ENCODE measurements at places on chromosomes 5 and 9.

GRCh38 chr5:80106916-80107315 is 71.8 kb downstream of the THBS4 start:
- DNase-seq = no peak

DNA sequence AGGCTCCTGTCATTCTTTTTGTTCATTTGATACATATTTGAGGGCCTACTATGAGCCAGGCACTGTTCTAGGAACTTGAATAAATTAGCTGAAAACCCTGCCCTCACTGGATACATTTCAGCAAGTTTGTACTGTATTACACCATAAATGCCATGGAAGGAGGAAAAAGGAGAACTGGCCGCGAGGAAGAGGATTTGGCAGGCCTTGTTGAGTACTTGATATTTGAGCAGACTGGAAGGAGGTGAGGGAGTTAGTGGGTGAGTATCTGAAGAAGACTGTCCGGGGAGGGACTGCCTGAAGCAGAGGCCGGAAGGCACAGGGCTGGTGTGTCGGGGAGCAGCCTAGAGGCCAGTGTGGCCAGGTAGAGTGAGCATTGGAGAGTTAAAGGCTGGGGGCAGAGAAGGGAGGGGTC is 4.5 kb downstream of the SNX30 start:
- DNase-seq = peak; percentile 48

DNA sequence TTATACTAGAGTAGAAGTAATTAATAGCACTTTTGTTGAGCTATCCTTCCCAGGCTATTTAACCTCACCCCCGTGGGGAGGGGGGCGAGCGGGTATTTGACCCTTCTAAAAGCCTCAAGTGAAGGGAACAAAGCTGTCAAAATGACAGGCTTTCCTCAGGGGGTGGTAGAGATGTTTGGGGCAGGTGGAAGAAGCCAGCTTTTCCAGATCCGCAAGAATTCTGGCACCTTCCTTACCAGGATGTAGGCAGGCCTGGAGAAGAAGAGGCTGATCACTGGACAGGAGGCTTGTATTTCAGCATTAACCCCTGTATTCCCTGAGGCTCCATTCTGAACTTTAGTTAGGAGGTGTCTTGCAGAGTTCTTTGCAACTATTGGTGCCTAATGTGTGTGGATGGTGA is 26.2 kb upstream of the MLANA start:
- DNase-seq = no peak

DNA sequence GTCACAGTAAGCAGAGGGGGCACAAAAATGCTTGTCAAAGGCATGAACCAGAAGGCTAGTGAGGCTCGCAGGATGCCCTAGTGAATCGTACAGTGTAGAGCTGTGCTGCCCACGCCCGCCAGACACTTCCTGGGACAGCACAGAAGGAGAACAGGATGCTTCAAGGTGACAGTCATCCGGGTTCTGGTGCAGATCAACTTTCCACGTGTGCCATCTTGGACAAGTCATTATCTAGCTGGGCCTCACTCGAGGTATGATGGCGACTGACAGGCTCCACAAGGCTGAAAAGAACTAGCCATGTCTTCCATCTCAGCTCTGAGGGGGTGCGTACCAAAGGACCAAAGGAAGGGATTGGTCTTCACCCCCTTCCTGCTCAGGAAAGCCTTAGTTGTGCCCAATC is 14.0 kb downstream of the SPRY4 start:
- no peak for DNase-seq

DNA sequence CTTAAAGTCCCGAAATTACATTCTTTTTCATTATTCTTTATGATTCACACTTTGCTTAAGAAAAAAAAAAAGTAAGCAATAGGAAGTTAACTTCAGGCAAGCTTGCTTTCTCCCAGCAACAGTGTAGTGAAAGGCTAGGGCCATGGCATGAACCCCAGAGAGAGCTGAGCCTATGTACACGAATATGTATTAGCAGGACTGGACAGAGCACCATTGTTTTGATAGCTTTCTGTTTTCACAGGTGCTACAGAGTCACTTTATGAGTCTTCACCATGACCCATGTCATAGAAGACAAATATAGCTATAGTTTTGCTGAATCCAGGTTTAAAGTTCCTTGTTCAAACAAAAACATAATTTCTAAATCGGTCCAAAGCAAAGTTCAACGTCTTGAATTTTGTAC is 199.2 kb downstream of the ADAMTSL1 start:
- no peak for DNase-seq

Measured in AG10803 (cell line).